Transverse colon (tissue), 4 donors: ENCODE measurements at places on chromosomes 7 and 10. TPM values are rescaled to one million over a fixed set of nuclear protein-coding genes. Genes with fewer than 3 reads are reported as not detected.

- no peak overlapping the region for H3K4me3 ChIP-seq
- no peak for DNase-seq
- H3K27ac ChIP-seq, result no peak overlapping the region
- H3K4me1 ChIP-seq, result no peaks in the 10 kb centered on the region
Measured at GRCh38 chr10:96656839-96657238, 63.5 kb downstream of the PIK3AP1 start.

DNA sequence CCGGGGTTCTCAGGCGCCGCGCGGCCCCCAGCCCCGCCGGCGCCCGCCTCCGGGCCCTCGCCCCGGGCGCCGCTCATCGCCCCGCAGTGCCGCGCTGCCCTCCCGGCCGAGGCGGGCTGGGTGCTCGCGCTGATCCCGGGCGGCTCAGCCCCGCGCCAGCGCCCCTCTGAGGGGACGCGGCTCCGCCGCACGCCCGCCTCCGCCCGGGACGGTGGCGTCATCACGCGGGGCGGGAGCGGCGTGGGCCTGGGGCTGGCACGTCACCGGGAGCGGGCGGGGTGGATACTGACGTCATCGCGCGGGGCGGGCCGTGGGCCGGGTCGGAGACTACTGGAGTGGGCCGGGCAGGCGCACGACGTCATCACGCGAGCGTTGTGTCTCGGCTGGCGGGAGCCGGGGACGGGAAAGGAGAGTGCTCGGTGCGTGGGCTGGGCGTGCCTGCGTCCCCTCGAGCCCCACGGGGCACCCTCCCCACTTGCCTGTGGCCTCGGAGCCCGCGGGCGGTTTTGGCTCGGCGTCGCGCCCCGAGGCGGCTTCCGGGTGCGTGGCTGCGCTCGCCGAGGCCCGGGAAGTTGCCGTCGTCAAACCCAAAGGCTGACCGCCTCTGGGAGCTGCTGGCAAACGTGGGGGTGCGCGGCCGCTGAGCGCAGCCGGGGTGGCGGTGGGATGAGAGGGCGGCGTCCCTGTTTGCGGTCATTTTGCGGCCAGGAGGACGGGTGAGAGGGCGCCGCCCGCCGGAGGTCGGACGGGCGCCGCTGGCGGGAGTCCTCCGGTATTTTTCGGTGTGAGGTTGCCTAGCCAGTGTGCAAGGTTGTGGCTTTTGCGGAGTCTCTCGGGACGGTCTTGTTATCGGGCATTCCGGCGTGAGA, at the start of gene ESYT2:
Gene ESYT2, minus strand, starts transcription at position 168 of the 869 bp plus-strand sequence. Its CDS starts 91 bp downstream, at position 77.
- DNase-seq, result peak; percentile 98
- peak within 1 kb of the TSS; percentile 69 for H3K4me3 ChIP-seq
- no peaks in the 10 kb centered on the region for H3K27me3 ChIP-seq
- peak within 1 kb of the TSS; percentile 98 for H3K27ac ChIP-seq
- no peaks in the 10 kb centered on the region for H3K36me3 ChIP-seq

The PAX4 gene
- total RNA-seq, result 5.0 TPM

The SLC16A9 gene
- 0.80 TPM for total RNA-seq

The VAX1 gene
- not detected for total RNA-seq

DNA sequence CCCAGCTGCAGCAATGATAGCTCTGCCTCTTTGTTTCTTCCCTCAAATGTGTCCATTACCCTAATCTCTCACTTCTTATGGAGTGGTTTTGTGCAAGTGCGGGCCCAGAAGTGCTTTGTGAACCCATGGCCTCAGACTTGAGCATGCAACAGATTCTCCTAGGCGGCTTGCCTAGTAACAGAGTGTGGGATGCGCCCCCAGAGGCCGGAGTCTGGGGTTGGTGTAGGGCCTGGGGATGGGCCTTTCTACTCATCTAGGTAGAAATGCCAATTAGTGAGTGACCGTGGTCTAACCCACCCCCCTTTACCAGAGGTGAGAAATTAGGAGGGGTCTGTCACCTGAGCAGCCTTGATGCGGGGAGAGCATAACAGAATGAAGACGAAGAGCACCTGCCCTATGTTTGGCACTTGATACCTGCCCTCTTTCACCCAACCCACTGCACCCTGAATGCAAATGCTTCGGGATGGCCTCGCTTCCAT, 7.0 kb upstream of the IGFBP1 start:
- no peak overlapping the region for H3K4me3 ChIP-seq
- H3K4me1 ChIP-seq, result no peaks in the 10 kb centered on the region
- DNase-seq, result no peak
- H3K27me3 ChIP-seq, result peaks cover under 1% of the 10 kb centered on the region

The COX19 gene
- total RNA-seq, result 30.2 TPM
